ENCODE measurements at places on chromosomes 5 and 9.

GRCh38 chr5:17189381-17190036, 27.9 kb upstream of the BASP1 start:
- DNase-seq, result peak; percentile 35

DNA sequence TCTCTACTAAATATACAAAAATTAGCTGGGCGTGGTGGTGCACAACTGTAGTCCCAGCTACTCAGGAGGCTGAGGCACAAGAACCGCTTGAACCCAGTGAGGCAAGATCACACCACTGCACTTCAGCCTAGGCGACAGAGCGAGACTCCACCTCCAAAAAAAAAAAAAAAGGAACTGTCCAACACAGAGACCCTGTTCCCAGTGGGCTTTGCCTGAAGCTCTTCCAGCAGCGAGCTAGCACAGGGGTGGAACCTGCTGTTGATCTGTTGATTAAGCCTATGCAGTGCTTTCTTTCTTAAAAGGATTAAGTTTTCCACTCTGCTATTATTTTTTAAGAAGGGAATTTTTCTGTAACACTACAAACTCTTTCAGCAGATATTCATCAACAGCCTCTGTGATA, 171.0 kb upstream of the TUT7 start:
- no peak for DNase-seq

DNA sequence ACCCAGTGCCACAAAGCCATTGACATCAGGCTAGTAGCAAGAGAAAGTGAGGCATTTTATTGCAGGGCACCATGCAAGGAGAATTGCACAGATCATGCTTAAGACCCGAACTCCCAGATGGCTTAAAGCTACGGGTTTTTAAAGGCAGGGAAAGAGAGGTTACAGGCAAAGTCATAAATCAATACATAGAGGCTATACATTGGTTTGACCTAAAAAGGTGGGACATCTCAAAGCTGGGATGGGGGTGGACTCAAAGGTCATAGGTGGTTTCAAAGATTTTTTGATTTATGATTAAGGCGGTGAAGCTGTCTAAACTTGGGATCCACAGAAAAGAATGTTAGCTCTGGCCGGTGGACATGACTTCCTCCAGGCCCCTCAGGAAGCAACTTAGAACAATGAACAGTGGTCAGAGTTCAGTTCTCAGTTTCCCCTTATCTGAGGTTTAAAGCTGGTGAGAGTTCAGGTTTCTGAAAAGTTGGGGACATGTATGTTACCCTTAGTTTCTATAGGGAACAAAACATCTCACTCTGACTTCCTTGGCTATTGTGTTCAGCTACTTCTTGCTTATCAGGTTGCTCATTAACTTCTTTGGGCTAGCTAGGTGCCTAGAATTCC, 6.0 kb upstream of the RBM22 start:
- DNase-seq, result no peak

GRCh38 chr9:6788162-6789016, 30.6 kb downstream of the KDM4C start:
- no peak for DNase-seq

DNA sequence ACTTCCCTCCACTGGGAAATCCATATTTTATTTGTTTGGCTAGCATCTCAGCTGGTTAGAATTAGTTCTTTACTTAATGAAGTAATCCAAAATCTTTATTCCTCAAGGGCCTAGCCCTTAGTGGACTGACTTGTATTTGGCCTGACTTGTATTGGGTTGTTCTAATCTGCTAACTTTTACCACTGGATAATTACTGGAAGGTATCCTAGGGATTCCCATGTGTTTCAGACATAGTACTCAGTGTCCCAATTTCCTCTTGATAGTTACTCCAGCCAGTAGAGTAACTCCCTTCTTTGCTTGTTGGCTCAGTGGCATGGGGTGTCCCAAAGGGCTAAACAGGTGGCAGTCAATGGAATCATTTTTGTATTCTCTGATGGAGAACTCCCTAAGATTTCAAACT, 156.0 kb downstream of the DCP2 start:
- DNase-seq, result no peak

DNA sequence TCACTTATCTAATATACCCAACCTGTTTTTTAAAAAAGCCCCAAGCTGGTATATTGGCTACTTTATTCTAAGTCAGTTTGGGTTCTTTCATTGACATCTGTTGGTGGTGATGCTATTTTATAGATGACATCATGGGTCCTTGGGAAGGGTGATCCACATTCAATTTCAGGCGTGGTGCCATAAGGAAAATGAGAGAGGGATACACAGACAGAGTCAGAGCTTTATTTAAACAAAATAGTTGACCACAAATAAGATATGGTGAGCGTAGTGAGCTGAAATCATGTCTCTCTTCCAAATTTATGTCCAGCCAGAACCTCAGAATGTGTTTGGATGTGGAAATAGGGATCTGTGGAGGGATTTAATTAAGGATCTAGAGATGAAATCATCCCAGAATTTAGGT, 302.4 kb downstream of the MAT2B start:
- no peak for DNase-seq

GRCh38 chr5:20029266-20029665, 41.3 kb upstream of the CDH18 start:
- no peak for DNase-seq

GRCh38 chr5:53233645-53234405, 124.3 kb upstream of the MOCS2 start:
- no peak for DNase-seq

DNA sequence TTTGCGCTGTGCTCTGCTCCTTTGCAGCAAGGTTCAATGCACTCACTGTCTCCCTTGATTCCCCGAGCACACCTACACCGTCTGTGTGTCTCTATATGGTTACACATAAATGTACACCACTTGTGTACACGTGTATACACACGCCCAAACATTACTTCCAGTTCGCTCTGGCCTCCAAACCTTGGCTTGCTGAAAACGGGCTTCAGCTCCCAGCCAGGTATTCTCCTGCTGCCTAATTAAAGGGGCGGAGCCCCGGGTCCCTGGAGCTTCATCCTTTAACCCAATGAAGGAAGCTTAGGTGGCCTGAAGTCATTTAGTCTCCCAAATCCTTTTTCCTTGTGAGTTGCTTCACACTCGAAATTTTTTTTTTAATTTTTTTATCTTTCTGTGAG, 4.6 kb downstream of the ISL1 start:
- no peak for DNase-seq

DNA sequence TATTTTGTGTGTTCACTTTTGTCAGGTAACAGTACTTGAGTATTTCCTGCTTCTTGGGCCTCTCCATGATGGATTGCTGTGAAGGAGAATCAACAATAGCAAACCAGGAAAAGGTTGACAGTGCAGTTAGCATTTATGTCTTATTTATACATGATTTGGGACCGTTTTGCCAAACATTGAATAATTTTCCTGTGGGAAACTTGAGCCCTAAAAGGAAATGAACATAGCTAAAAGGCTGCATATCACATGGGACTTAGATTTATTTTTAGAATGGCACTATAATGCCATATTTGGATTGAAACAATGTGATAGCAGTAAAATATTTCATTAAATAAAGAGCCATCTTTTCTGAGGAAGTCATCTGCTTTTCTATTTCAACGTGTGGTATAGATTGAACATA, 15.3 kb downstream of the GPR21 start:
- no peak for DNase-seq

- no peak for DNase-seq
Observed at GRCh38 chr5:50717651-50718050, 51.2 kb downstream of the PARP8 start.

Data from CD4-positive, alpha-beta T cell treated with Interleukin-15 for 4 hours (primary cell).